ENCODE measurements at places on chromosomes 7 and 10.

DNA sequence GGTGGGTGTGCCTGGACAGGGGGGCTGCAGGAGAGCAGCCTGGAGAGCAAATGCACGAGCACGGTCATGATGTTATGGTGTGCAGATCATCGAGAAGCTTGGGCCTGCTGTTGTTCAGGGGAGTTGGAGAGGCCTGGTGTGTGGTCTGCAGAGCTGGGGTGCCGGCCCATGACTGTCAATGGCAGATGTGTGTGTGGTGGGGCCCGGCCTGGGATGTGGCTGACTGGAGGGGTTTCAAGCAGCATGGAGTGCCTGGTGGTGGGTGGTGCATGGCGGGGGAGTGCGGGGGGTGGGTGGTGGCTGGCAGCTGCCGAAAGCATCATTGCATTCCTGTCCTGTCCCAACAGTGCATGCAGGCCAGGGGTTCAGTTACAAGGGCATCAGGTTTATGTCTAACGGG is 122.6 kb downstream of the DOCK1 start:
- DNase-seq = no peak

- DNase-seq = no peak
Measured at GRCh38 chr10:131079314-131079713, 232.2 kb downstream of the TCERG1L start.

DNA sequence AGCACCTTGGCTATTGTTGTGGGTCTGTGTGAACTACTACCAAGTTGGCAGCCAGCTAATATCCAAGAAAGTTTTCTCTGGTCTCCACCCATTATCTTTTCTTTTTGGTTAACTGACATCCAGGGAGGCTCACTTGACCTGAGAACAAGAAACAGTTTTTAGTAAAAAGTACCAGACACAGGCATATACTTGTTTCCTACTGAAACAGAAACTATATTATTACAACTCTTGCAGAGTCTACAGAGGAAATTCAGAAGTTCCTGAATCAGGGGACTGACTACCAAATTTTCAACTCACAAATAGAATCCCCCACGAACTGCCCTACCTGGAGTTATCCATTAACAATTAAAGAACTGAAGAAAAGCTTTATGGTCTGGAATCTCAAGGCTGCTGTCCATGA is 168.9 kb downstream of the KCND2 start:
- DNase-seq = no peak

GRCh38 chr7:140586516-140586915 is 54.1 kb downstream of the DENND2A start:
- DNase-seq = no peak

GRCh38 chr7:42197451-42197850 is 39.6 kb downstream of the GLI3 start:
- no peak for DNase-seq

DNA sequence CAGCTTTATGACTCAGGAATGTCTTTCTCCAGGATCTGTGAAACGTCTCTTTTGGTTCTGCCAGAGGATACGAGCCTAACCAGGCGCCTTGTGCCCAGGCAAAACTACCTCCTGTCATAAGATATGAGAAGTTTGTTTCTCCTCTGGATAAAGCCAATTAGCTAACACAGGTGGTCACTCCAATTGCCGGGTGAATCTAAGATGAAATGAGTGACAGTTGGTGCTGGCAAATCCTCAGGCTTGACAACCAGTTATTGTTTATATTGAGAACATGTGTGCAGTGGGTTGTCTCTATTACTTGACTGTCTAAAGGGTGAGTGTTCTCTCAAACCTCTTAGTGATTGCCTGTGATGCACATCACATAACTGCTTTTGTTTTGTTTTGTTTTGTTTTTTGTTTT is 449.1 kb downstream of the XPNPEP1 start:
- DNase-seq = no peak

DNA sequence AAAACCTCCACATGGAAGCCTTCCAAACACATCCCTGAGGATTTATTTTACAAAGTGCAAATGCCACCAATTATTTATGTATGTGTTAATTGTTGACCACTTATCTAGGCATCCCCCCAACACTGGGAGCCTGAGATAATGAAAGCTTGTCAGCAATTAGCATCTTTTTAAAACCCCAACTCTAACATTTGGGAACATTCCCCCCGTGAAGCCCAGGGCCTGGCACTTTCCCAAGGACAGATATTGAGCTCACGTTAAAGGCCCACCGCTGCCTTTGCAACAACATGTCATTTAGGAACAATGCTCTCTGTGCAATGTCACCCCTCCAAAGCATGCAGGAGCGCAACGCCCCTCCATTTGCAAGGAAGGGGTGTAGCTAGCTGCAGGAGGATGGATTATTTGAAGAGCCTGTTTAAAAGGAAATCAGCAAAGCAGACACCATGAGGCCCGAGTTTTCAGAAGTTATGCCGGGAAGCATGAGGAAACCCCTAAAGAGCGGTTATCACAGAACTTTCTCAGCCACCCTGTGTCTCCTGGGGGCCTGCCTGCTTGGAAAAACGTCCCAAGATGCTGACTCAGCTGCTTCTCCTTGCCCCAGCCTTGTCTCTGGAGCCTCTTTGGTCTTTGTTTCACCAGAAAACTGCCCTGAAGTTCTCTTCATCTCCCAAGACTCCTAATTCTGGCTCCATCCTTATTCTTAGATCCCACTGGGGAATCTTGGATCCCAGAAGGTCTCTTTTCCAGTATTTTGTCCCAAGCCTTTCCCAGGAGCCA is 444.1 kb downstream of the GRID1 start:
- no peak for DNase-seq

- no peak for DNase-seq
Measured at GRCh38 chr10:128498746-128499145, 372.5 kb upstream of the MKI67 start.

- no peak for DNase-seq
Measured at GRCh38 chr7:1269336-1269890, 36.7 kb downstream of the UNCX start.

DNA sequence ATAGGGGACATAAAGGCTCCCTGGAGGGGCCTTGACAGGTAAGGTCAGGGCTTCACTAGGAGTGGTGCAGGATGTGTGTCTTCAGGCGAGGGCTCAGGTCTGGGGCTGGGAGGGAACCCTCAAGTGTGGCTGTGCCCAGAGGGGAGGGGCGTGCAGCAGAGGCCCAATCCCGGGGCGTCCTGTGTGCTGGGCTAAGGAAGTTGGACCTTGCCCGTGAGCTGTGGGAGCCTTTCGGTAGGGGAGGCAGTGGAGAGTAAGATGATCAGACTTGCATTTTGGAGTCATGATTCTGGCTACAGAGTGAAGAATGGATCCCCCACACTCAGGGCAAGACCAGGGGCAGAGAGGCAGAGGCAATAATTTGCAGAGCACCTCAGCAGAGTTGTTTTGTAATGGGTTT is 145.4 kb downstream of the BUB3 start:
- no peak for DNase-seq

DNA sequence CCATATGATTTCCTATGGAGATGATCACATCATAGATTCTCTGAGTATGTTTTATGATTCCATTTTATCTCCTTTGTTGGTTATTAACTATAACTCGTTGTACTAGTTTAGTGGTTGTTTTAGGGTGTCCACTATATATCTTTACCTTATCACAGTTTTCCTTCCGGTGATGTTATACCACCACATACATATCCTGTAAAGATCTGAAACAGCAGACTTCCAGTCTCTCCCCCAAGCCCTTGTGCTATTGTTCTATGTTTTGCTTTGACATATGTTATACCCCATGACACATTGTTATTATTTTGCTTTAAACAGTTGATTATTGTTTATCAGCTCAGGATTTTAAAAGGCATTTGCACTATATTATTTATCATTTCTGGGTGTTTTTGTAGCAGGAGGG is 7.3 kb downstream of the IL15RA start:
- DNase-seq = no peak

- DNase-seq = peak; percentile 13
Measured at GRCh38 chr10:93893646-93894515, at the start of gene SLC35G1. Gene SLC35G1, plus strand, starts transcription at chr10:93893978. Its CDS starts 56 bp downstream, at chr10:93894034.

DNA sequence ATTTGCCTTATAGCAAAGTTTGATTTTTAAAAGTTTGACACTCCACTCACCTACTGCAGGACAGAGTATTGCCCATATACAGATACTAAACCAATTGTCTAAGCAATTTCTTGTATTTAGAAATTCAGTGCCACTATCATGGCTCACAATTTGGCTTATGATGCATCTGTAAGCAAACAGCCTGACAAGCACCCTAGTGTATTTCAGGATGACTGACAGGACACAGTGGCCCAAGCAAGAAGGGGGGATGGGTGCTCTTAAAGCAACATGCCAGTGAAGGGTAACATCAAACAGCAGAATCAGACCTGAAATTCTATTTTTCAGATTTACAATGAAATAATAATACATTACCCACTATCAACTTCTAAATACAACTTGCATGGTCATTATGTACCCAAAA is 30.5 kb downstream of the CTNNA3 start:
- DNase-seq = peak; percentile 1

GRCh38 chr7:88140947-88141346 is 78.9 kb downstream of the SRI start:
- no peak for DNase-seq

GRCh38 chr7:73766556-73767229 is 3.4 kb downstream of the CLDN3 start:
- no peak for DNase-seq

DNA sequence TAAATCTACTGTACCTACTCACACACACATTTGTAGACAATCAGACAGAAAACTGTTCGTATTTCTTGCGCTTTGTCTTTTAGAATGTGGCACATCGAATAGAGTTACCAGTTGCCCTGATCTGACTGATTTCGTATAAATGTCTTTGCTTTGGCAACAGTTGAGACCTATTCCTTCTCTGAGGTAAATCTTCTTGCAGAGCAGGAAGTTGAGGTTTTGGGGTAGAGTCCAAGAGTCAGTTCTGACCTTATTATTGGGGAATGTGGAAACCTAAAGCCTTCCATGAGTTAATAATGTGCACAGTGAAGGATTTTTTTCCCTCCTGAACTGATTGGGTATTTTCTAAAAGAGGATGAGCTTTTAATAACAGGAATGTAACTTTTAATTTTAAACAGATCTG is 135.3 kb downstream of the KIAA1217 start:
- DNase-seq = no peak

GRCh38 chr10:87847550-87847949 is 15.8 kb downstream of the KLLN start:
- DNase-seq = no peak

Data from anterior cingulate cortex (tissue), 58 donors.